ENCODE measurements at places on chromosomes 2 and 18.

GRCh38 chr18:58324824-58325480 lies 280.9 kb downstream of the NEDD4L start:
- no peak for DNase-seq

DNA sequence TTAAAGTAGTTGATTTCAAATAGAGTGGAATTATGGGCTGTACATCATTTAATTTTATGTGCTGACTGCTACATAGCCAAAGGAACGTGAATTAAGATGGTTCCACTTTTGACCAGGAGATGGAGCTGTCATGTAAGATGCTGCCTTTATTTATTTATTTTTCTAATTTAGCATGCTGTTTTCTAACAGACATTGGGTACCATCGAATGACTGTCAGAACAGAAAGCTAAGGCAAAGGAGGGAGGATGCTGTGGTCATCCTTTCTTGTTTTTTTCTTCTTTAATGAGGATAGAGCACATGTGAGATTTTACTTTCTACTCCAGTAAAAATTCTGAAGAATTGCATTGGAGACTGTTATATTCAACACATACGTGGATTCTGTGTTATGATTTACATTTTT lies at the start of gene SCN2A:
TSS of gene SCN2A (plus strand) at position 185 of the 400 bp plus-strand sequence. CDS start 56,410 bp downstream, outside the sequence.
- DNase-seq: no peak

GRCh38 chr2:10678225-10678624 lies 11.6 kb downstream of the NOL10 start:
- DNase-seq: no peak

DNA sequence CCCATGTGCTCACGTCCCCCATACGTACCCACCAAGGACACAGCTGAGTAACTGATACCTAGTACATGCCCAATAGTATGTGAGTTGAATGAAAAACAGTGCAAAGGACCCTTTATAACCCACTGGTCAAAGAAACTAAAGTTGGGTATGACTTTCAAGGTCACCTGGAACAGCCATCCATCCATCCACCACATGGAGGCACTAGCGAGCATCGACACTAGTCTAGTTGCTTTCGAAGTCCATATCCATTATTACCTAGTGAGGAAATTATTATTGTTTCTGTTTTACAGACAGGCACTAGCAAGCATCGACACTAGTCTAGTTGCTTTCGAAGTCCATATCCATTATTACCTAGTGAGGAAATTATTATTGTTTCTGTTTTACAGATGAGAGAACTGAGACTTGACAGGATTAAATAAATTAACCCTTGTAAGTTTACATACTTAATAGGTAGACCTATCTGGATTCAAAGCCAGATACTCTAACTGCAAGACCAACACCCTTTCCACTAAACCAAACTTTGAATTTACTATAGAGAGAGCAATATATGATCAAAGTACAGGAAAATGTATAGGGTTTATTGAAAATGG lies 233.7 kb downstream of the METTL4 start:
- peak; percentile 24 for DNase-seq

DNA sequence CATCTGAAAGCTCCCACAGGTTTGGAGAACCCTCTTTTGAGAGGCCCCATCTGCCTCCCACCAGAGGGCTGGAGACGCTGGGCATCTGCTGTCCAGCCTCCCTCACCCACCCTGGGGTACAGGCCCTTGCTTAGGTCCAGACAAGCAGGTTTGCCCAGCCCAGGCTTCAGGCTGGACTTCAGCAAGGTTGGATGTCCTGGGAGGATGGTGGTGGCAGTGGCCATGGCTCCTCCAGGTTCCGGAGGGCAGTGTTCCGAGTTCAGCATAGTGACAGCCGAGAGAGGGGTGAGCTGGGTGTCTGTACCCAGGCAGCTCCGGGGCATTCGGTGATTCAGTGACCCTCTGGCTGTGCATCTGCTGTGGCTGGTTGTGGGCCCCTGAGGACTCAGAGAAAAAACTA lies 58.2 kb upstream of the HDAC4 start:
- DNase-seq: no peak

DNA sequence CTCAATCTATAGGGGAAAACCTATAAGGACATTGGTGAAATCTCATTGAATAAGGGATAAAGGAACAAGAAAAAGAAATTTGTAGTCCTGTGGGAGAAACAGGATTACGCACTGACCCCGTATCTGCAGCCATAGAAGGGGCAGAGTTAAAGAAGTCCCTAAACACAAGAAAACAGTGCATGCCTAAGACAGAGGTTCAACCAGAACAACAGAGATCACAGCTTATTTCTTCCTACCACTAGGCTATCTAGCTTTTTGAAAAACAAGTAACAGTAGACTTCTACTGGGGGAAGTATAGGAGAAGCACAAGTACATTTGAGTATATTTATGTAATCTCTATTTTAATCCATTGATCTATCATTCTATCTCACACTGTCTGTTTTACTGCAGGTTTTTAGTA lies 485.2 kb upstream of the REG3G start:
- DNase-seq: no peak

DNA sequence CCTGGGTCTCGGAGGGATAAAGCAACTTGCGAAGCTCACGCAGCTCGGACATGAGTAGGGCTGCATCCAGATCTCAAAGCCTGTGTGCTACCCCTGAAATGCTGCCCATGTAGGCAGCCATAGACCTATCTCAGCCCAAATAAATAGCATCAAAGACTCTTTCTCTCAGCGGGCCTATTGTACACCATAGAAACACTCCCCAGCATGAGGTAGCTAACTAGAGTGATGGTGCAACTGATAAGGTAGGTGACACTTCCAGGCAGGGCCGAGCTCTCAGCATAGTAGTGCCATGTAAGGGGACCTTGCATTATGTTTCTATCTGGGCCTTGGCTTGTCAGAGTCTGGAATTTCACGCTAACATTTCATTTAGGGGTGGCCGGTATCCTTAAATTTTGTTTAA lies 52.4 kb downstream of the RABL2A start:
- no peak for DNase-seq

DNA sequence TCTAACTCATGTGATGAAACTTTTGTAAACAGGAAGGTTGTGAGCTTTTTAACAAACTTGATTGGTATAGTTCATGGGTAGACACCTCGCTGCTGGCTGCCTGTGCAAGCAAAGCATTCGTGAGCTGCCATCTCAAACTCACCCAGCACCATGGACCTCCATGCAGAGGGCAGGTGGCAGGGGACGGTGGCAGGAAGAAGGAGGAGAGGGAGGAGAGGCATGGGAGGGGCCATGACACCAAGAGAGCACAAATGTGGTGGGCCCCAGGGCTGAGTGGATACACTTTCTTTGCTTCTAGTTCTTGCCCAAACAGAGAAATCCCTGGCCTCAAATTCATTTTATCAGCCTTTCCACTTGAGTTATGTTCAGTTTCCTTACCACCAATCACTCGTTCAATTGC lies 29.1 kb downstream of the AFG3L2 start:
- no peak for DNase-seq

GRCh38 chr2:201383136-201383535 lies 26.0 kb upstream of the FLACC1 start:
- no peak for DNase-seq

Data from CD4-positive, alpha-beta T cell treated with Interleukin-6 at 100 ng/mL for 8 hours (primary cell).